NCI-H510A treated with DMSO at 0.1 percent for 48 hours (cell line): ENCODE measurements at places on chromosomes 4 and X.

DNA sequence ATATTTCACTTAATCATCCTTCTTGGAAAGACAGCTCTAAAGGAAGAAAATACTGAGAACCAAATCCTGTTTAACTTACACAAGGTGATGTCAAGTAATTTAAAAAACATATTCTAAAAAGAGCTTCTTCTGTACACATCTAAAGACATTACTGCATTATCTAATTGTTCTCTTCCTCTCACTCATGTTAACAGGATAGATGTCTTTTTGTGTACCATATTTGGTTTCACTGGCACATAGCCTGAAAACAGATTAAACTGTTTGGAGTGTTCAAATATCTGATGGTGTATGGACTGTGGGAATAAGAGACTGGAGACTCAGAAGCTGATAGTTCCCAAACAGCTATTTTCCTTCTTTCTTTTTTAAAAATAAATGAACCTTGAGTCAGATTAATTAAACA, 213.3 kb upstream of the MAB21L2 start:
- DNase-seq: peak; percentile 6

DNA sequence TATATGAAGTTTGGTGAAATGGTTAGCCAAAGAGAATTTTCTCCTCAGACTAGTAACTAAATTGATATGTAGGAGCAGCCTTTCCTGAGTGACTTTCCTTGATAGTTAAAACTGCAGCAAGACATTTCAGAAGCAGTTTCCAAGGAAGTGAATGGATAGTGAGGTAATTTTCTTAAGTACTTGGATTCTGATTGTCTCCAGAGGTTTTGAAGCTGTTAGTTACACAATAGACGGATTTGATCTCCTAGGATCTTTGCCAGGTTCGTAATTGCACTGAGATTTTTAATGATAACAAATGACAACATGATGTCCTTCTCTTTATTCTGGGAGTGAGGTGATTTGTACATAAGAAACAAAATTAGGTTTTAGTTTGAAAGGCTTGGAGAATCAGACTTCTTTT, 29.2 kb downstream of the PRRG1 start:
- DNase-seq: no peak

DNA sequence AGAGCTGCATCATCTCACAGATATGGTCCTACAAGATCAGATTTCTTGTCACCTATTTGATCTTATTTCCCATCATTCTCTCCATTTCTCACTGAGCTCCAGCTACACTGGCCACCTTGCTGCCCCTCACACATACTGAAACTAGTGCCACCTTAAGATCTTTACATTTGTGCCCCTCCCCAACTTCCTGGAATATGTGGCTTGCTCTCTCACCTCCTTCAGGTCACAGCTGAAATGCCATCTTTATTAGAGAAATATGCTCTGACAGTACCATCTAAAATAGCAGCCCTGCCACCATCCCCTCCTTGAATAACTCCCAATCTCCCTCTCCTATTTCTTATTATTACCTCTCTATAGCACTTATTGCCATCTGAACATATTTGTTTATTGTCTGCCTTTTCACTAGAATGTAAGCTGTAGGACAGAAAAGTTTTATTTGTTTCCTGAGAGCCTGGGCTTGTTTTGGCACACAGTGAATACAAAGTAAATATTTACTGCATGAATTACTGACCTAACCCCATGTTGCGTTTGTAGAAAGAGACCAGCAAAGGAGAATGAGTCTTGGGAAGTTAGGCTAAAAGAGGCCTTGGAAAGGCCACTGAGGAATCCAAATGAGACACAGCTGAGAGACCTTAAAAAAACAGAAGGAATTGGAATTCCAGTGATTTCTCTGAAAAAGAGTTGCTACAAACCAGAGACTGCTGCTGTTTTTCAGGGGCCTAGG, 22.7 kb downstream of the DYNLT3 start:
- no peak for DNase-seq

- DNase-seq: no peak
Measured at GRCh38 chrX:50169717-50170116, 31.1 kb downstream of the AKAP4 start.

- DNase-seq: no peak
Measured at GRCh38 chr4:115671581-115671980, 558.2 kb upstream of the NDST4 start.

DNA sequence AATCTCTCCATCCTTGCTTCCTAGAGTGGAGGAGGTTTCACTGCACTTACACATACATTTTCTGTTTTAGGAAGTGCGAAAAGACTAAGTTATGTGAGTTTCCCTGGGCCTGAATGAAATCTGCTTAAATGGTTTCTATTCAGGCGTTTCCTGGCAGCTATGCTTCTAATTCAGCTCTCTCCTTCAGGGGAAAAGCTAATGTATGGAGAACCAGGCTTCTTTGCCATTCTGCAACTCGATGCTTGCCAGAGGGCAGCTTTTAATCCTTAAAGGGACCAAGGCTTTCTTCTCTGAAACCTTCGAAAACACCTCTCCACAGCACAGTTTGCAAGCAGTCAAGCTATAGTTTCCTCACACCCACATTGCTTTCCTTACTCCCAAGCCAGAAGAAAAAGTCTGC, 89.5 kb upstream of the ARX start:
- no peak for DNase-seq

GRCh38 chr4:105399532-105400161, 74.2 kb downstream of the PPA2 start:
- DNase-seq: no peak

DNA sequence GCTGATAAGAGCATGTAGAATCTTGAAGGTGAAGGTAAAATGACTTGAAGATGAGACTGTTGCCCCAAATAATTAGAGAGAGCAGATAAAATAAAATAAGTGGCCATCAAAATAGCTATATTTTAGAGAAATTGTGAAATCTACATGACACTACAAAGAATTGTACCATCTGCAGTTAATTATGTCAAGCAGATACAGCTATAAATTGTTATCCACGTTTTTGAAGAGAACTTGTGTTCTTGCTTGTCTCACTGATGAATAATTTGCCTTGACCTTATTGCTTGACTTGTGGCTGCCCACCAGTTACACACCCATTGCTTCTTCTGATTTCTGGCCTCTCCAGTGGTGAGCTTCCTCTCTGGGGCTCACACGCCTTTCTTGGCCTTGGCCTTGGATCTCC, 75.8 kb upstream of the TNIP3 start:
- no peak for DNase-seq

DNA sequence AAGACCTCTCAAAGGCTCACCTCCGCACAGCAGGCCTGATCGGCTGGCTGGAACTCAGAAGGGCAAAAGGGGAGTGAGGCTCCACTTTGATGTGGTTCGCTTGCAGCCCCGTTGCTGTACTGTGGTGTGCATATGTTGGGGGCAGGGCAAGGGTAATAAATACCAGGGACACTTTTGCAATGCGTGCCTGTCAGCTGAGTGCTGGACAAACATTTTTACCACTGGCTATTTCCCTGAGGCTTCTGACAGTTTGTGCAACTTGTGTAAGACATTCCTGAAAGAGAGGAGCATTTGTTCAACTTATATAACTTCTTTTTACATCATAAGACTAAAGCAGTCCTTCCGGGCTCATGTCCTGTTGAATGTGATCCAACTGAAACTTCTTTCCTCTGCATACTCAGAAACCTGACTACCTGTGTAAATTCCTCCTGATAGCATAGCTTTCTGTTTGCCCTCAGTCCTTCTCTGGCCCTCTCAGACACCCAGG, 82.3 kb downstream of the SPRY1 start:
- DNase-seq: peak; percentile 52

- no peak for DNase-seq
Measured at GRCh38 chr4:93232883-93233282, 595.7 kb upstream of the ATOH1 start.

GRCh38 chrX:2224161-2224560, 276.6 kb downstream of the DHRSX start:
- no peak for DNase-seq

- no peak for DNase-seq
Measured at GRCh38 chr4:63583561-63583960, 825.7 kb downstream of the TECRL start.

GRCh38 chr4:176404621-176405020, 84.9 kb downstream of the SPCS3 start:
- DNase-seq: no peak

GRCh38 chr4:20151436-20151835, 100.3 kb upstream of the SLIT2 start:
- no peak for DNase-seq

- no peak for DNase-seq
Measured at GRCh38 chr4:143163614-143164013, 21.1 kb upstream of the USP38 start.

GRCh38 chrX:63765712-63766111, 19.3 kb downstream of the ARHGEF9 start:
- DNase-seq: no peak

GRCh38 chr4:8117278-8117682, 41.3 kb downstream of the ABLIM2 start:
- no peak for DNase-seq

GRCh38 chr4:95018785-95019184, 261.0 kb downstream of the BMPR1B start:
- DNase-seq: peak; percentile 26
